ENCODE measurements at places on chromosomes 6 and 20. TPM values are rescaled to one million over a fixed set of nuclear protein-coding genes. Genes with fewer than 3 reads are reported as not detected.

- no peaks in the 10 kb centered on the region for H3K4me1 ChIP-seq
- H3K4me3 ChIP-seq, result no peak overlapping the region
- H3K27me3 ChIP-seq, result no peaks in the 10 kb centered on the region
- H3K36me3 ChIP-seq, result no peaks in the 10 kb centered on the region
These were observed 59.5 kb downstream of the ZMYND8 start for GRCh38 chr20:47296950-47297349.

DNA sequence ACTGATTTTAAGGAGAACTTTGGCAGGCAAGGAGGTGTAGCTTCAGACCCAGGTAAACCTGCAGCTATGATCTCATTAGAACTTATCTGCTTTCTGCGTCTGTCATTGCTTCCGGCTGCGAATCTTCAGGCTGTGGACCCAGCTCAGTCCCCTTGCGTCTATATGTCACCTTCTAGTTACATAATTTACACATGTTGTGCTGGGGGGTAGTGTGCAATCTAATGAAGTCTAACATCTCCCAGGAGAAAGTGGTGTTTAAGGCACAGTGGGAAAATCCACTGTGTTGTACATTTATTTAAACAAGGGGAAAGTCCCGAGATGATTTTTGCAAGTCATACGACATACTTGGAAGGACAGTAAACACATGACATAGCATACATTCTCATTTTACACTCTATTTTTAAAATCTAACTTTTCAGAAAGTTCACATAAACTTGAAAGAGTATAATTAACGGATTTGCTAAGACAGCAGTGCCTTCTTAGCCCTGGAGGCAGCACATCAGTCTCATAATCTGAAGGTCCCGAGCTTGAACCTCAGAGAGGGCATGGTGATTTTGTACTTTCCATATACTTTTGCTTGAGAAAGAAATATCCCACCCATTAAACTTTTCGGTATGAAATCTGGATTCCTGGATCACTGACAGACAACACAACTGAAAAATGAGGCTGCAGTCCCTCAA is 35.2 kb downstream of the GPX6 start:
- no peaks in the 10 kb centered on the region for H3K36me3 ChIP-seq
- no peaks in the 10 kb centered on the region for H3K27me3 ChIP-seq
- H3K4me1 ChIP-seq, result no peaks in the 10 kb centered on the region
- H3K27ac ChIP-seq, result no peak overlapping the region
- no peak for DNase-seq

GRCh38 chr20:25534845-25535244 is 50.5 kb downstream of the NINL start:
- DNase-seq, result no peak
- H3K27me3 ChIP-seq, result no peaks in the 10 kb centered on the region
- no peaks in the 10 kb centered on the region for H3K36me3 ChIP-seq
- H3K4me1 ChIP-seq, result peaks cover 24% of the 10 kb centered on the region
- no peak overlapping the region for H3K27ac ChIP-seq

- no peak overlapping the region for H3K27ac ChIP-seq
- H3K36me3 ChIP-seq, result no peaks in the 10 kb centered on the region
- no peak for DNase-seq
- no peaks in the 10 kb centered on the region for H3K4me1 ChIP-seq
- H3K27me3 ChIP-seq, result no peaks in the 10 kb centered on the region
These were observed 61.2 kb downstream of the RSPH3 start for GRCh38 chr6:158938811-158939254.

DNA sequence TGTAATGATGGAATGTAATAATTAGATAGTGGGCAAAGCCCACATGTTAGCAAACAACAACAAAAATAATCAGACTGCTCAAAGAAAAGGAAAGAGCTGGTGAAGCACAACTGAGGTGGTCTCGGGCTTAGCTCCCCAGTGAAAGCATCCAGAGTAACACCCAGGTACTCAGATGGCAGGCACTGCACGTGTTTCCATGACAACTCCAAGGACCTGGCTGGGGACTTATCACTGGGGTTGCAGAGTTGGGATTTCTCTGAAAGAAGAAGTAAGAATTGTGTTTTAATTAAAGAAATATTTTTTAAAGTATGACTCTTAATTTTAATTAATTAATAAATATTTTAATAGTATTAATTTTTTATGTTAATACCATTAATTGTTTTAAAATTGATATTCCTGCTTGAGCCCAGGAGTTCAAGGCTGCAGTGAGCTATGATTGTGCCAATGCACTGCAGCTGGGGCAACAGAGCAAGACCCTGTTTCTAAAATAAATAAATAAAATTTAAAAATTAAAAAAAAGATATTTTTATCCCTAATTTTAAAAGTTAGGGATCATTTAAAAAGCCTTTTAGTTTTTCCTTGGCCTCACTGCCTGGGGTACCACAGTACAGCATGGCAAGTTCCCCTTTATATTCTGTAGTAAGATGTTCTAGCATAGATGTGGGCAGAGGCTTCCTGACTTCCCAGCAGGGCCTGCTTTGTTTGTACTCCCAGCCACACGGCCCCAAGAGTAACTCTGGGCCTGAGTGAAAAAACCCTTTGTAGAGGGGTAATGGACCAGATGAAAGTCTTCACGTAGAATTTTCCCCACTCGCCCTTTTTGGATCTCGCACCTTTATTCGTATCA is 42.2 kb upstream of the UST start:
- H3K4me1 ChIP-seq, result peaks cover 6% of the 10 kb centered on the region
- no peak for DNase-seq
- no peaks in the 10 kb centered on the region for H3K27me3 ChIP-seq

GRCh38 chr6:30206152-30206551 is 7.1 kb downstream of the TRIM26 start:
- no peaks in the 10 kb centered on the region for H3K36me3 ChIP-seq
- no peak overlapping the region for H3K4me3 ChIP-seq

DNA sequence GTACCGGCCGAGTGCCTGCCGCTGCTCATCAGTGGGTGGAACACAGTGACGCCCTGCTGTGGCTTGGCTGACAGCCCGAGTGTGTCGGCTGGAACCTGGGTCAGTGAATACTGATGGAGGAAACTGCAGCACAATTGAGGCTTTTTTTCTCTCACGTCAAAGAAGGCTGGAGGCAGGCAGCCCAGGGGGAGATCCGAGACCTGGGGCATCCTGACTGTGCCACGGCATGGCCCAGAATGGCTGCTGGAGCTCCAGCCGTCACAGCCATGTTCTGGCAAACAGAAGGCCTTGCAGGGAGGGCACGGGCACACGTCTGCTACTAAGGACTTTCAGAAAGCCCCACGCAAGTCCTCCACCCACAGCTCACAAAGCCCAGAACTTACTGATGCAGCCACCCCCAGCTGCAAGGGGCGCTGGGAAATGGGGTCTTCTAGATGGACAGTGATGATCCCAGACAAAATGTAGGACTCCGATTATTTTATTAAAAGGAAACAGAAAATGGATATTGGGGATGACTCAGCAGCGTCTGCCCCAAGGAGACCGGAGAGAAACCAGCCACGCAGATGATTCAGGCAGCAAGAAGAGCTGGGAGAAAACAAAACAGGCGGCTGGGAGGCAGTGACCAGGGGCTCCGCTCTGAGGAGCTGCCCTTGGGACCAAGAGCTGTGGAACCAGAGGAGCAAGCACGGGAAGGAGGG is 140.0 kb downstream of the TAF4 start:
- H3K27me3 ChIP-seq, result no peaks in the 10 kb centered on the region
- H3K27ac ChIP-seq, result no peak overlapping the region
- no peaks in the 10 kb centered on the region for H3K4me1 ChIP-seq
- no peak overlapping the region for H3K4me3 ChIP-seq

Gene BMP7
- 19.4 TPM for total RNA-seq

Gene FOXS1
- total RNA-seq, result 0.42 TPM

Gene LTA
- total RNA-seq, result not detected

Measured in ovary (tissue), 10 donors.